ENCODE measurements at places on chromosomes 3 and 15.

DNA sequence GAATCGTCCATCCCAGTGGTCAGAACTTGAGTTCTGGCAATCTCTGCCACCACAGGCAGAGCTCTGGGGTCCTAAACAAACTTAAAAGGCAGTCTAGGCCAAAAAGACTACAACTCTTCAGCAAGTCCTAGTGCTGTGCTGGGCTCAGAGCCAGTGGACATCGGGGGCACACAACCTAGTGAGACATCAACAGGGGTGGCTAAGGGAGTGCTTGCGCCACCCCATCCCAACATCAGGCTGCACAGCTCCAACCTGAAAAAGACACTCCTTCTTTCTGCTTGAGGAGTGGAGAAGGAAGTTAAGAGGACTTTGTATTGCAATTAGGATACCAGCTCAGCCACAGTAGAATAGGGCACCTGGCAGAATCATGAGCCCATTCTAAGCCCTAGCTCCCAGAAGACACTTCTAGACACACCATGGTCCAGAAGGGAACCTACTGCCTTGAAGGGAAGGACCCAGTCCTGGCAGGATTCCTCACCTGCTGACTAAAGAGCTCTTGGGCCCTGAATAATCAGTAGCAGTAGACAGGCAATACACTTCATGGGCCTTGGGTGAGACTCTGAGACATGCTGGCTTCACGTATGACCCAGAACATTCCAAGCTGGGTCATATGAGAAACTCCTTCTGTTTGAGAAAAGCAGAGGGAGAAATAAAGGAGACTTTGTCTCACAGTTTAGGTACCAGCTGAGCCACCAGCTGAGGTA lies 72.0 kb downstream of the TFDP2 start:
- no peak for DNase-seq

DNA sequence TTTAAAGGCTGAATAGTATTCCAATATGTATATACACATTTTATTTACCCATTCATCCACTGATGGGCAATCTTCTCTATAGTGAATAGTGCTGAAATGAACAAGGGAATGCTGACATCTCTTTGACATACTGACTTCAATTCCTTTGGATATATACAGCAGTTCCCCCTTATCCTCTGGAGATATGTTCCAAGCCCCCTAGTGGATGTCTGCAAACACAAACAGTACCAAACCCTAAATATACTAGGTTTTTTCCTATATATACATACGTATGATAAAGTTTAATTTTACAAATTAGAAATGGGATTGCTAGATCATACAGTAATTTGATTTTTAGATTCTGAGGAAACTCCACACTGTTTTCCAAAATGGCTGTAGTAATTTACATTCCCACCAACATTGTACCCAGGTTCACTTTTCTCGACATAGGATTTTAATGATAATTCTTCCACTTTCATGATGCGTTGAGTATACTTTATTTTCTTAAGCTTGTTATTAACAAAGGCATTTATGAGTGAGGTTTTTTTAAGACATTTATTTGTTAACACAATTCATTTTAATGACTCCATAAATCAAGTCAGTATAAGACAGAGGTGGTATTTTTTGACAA lies 38.2 kb downstream of the VPS13C start:
- no peak for DNase-seq

- DNase-seq, result no peak
These were observed 8.1 kb downstream of the PXYLP1 start for GRCh38 chr3:141239511-141240281.

- DNase-seq, result no peak
These were observed 21.7 kb upstream of the LRTM1 start for GRCh38 chr3:54949491-54950044.

DNA sequence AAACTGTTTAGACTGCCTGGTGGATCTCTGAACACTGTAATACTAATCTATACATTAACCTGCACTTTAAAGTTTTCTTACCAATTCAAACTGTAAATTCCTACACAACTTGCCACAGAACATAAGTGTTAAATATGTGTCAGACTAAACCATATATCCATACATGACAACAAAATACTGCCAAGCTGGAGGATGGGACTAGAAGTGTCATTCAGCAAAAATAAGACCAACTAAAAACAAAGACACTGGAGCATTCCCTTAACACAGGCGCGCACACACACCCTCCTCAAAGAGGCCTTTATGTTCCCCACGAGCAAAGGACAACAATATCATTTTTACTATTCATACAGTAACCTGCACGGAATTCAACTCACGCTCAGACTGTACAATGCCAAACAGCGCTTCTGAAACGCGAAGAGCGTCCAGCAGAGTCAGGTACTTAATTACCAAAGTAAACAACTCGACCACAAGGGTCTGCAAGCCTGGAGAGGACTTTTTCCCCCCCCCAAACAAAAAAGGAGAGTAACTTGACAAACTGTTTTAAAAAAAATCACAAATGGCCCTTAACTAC lies 1.1 kb downstream of the DCUN1D1 start:
- DNase-seq, result no peak
